Epithelial cell of esophagus (primary cell): ENCODE measurements at places on chromosomes 12 and 14.

DNA sequence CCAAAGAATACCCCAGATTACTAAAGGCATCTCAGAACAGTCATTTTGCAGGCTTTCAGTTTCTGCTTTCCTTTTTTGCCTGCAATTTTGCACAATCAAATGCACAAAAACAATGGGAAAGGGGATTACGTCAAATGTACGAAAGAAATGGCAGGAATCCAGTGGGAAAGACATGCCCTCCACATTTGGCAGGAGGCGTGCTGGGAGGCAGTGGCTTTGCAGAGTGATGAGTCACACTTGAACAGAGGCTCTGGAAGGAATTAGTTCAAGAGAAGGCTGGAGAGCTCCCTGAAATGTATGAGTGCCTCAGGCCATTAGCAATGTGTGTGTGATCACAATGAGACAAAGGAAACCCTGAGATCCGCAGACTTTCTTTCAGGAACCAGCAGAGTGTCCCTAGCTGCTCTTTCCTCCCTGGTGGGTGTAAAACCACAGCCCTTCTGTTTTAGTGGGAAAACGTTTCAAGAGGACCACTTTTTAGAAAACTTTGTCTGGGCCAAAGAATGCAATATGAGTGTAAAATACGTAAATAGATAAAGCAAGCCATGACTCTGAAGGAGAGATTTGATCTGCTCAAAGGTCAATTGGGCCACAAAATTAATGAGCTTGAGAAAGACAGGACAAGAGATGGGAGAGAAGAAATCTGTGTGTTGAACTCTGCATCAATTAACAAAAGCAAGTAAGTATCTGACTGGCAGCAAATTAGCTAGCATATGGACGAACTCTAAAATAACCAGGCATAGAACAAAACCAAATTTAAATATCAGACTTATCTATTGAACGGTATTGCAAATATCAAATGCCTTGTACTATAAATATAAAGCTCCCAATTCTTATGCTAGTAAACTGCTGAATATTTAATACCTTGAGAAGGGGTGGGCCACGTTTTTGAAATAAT, 155.4 kb upstream of the PDE3A start:
- peak; percentile 92 for DNase-seq

- peak; percentile 97 for DNase-seq
Observed at GRCh38 chr12:6735448-6736191, 11.8 kb downstream of the COPS7A start.

DNA sequence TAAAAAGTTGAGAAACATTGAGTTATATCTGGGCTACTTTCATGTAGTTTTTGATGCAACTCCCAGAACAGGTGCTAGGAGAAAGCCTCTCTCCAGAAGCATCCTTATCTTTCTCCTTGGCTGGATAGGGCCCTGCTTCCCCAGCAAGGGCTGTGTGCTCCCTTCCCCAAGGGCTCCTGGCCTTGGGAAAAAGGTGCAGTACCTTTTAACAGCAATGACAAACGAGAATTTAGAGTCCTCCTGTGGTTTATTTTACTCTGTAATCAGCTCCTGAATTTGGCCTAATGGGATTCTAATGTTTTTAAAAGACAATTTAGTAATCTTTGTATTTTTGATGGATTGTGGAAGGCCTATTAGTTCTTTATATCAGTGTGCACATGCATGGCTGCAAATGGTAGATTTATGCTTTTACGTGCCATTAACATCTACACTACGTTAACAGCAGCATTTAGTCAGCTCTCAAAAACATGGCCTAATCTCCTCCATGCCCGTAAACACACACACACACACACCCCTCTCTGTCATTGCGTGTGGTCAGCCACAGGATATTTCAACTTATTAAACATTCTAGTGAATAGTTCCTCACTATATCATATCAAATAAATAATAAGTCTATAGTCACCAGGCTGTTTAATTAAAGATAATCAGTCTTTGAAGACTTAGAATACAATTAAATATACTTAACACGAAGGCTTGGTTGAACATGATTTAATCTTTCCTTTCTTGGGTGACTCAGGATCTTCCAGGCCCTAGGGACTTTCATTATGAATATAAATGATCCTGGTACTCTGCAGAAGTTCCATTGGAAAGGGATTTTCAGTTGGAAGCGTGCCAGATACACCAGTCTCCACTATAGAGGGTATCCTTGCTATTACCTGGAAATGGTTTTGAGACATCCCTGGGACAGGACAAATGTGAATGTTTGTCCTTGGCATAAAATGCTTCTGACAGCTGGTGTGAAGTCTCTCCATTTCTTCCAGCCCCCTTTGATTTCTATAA, 181.4 kb upstream of the PWP1 start:
- no peak for DNase-seq

- DNase-seq = no peak
Observed at GRCh38 chr12:127400221-127400620, 866.7 kb upstream of the TMEM132C start.

DNA sequence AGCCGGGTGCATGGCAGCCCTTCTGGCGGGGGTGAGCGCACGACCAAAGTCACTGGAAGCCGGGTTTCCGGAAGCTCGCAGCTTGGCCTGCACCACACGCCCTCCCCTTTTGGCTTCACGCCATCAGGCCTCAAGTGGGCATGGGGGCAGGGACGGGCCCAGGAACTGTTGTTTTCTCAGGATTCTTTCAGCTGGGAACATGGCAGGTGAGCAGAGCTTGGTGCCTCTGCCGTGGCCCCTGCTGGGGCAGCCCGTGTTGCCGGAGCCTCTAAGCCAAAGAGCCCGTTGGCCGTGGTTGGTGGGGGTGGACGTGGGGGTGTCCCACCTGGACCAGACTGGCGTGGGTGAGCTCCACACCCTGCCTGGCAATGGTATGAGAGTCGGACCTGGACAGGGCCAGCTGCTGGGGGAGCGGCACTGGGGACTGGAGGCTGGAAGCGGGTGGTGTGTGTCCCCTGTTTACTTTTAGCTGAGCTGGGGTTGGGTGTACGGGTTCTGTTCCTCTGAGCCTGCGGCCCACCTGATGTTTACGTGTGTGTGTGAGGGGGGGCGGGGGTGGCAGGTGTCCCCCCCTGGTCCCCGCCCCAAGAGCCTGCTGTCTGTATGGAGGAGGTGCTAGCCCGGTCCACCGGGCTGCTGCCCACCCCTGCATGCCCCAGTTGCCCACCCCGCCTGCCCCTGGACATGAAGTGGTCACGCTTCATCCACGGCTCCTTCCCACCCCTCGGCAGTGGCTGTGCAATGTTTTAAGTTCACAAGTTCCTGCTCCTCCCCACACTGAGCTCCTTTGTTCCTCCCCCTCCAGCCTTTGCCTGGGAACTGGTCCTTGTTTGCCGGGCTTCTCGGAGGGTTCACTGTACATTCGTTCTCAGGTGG, 28.7 kb upstream of the PLD4 start:
- no peak for DNase-seq

GRCh38 chr12:112755507-112755906, 36.0 kb upstream of the RPH3A start:
- DNase-seq = no peak

GRCh38 chr12:112408621-112409020, 784 bp downstream of the RPL6 start:
- peak; percentile 25 for DNase-seq

GRCh38 chr12:100123316-100124095, 19.2 kb downstream of the BLTP3B start:
- no peak for DNase-seq

GRCh38 chr14:59961518-59962062, 41.6 kb downstream of the LRRC9 start:
- DNase-seq = no peak

- no peak for DNase-seq
Observed at GRCh38 chr14:55626131-55626530, 46.1 kb downstream of the KTN1 start.

GRCh38 chr12:46456356-46457334, 84.1 kb upstream of the SLC38A2 start:
- no peak for DNase-seq

DNA sequence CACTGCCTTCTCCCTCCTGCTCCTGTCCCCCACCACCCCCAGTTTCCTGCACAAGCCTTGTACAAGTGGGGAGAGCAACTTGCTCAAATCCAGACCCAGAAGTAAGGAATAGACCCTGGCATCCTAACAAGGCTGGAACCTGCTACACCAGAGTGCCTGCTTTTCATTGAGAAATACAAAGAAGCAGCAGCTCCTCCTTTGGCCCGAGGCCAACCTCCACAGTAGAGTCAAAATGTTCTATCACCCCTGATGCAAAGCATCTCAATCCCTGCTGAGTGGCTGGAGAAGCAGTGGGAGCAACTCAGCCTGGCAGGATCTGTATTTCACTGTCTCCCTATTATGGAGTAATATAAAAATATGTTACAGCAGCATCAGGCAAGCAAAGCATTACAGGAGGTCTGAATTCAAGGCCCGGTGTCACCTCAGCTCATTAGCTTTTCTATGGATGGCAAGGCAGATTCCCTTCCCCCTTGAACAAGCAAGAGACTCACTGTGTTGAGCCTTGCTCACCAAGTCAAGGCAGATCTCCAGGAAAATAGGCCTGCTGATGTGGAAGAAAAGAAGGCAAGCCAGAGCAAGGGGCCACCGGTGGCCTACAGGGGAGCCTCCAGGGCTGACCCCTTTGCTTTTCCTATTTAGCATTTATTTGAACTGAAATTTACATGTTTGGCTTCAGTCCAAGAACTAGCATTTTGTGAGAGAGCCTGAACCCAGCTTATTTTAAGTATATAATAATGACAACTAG, 186.3 kb upstream of the EGLN3 start:
- peak; percentile 45 for DNase-seq

GRCh38 chr12:121610239-121611149, 15.8 kb upstream of the ORAI1 start:
- no peak for DNase-seq

GRCh38 chr12:40335991-40336390, 111.2 kb downstream of the LRRK2 start:
- no peak for DNase-seq

DNA sequence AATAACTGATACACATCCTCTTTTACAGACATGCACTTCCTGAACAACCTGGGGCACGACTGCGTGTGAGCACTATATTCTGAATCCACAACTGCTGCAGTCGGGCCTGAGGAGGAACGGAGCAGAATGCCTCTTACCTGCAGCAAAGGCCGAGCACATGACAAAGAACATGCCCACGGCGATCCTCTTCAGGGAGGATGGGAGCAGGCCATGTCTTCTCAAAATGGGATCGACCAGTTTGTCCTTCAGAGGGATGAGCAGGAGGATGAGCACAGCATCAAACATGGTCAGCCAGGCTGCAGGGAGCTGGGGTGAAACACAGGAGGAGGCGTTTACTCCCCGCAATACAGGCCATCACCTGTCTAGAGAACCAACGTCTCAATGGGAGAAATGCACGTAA, 15.1 kb downstream of the SLC15A4 start:
- no peak for DNase-seq

GRCh38 chr14:59190372-59190771, 1.9 kb downstream of the DAAM1 start:
- peak; percentile 5 for DNase-seq

GRCh38 chr12:125280482-125281377, 215.5 kb downstream of the AACS start:
- no peak for DNase-seq

DNA sequence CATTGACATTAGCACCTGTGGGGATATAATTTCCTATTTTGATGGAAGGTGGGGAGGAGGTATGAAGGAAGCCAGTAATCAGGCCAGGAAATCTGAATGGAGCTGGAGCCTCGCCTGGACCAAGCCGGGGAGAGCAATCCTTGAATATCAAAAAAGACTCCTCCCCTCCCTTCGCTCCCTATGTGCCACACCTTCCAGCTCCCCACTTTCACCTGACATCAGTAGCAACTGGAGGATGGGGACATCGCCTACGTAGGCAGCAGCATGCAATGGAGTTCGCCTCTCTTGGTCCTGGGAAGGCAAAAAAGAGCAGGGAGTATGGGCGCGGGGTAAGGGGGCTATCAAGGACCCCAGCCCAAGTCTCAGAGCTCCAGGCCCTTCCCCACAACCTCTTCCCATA, 1.1 kb downstream of the ANKRD52 start:
- no peak for DNase-seq

GRCh38 chr14:96783043-96783914, 13.9 kb upstream of the VRK1 start:
- DNase-seq = peak; percentile 74

- DNase-seq = no peak
Observed at GRCh38 chr12:13336216-13336615, 139.7 kb downstream of the EMP1 start.

- DNase-seq = peak; percentile 78
Observed at GRCh38 chr12:121781998-121782979, 11.2 kb downstream of the RHOF start.

- peak; percentile 8 for DNase-seq
Observed at GRCh38 chr12:30169839-30170591, 386.3 kb upstream of the TMTC1 start.

DNA sequence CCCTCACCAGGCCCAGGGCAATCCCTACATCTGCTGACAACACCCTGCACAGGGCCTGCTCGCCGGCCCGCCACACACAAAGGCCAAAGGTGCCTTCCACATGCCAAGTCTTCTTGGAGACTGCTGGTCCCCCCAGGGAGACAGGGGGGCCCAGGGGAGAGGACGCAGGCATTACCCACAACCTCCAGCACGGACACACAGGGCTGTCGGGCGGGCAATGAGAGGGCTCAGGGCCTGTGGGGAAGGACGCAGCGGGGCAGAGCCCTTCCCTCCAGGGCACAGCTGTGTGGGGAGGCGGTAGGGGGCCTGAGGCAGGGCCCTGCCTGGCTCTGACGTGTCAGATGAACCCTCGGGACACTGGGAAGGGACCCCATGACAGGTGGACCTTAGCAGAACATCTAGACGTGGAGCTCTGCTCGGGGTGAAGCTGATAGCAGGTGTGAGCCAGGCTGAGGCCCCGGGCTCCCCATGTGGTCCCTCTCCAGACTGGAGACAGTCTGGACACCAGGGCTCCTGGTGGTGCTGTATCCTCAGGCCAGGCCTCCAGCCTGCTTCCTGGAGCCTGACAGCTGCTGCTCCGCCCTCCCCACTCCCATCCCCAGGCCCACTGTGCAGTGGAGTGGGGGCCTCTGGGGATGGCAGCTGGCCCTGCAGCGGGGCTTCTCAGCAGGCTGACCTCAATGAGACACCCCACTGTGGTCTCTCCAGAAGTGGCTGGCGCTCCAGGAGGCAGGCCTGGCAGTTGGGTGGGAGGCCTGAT, 31.6 kb upstream of the NUDT14 start:
- no peak for DNase-seq

- DNase-seq = no peak
Observed at GRCh38 chr12:131290255-131290959, 336.7 kb downstream of the ADGRD1 start.

GRCh38 chr12:50059440-50060119, 2.2 kb downstream of the ASIC1 start:
- no peak for DNase-seq

- DNase-seq = no peak
Observed at GRCh38 chr12:41992692-41993215, 151.9 kb downstream of the GXYLT1 start.

GRCh38 chr12:70059373-70059772, 183.9 kb upstream of the CNOT2 start:
- no peak for DNase-seq

DNA sequence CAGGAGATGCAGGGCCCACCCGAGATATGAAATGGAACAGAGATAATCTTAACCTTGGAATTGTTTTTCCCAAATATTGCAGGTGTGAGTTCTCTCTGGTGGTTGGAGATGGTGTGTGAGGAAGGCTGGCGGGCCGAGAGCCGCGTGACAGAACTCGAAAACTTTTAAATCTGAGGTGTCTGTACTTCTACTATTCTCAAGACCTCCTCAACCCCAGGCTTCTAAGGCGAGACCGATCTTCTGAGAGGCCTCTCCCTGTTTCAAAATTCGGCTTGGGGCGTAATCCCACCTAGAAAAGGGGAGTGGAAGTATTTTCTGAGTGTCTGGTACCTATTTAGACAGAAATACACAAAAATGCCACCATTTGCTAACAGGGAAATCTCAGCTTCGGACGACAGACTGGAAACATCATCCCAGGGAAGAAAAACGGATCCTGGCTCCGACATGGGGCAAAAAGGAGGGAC, 611 bp downstream of the SARNP start:
- DNase-seq = no peak
